ENCODE measurements at places on chromosomes 11 and 22.

DNA sequence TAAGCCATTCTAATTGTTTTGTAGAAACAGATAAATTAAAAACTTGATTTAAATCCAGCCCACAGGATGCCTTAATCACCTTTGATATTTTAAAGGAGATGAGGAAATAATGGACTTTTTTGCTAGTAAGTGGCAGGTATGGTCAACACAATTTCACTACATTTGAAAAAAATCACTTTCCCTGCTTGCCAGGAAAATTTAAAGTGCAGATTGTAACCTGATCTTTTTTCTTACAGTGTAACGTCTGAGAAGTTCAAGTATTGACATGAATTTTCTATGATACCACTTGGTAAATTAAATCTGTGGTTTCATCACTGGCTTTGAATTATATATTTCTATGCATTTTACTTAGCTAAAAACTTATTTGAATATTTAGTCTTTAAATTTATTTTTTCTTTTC lies 65.3 kb downstream of the ARHGEF12 start:
- DNase-seq: no peak

- DNase-seq: no peak
These were observed 201.9 kb upstream of the SESN3 start for GRCh38 chr11:95432714-95433503.

- no peak for DNase-seq
These were observed 924 bp downstream of the YPEL1 start for GRCh38 chr22:21734540-21735199.

DNA sequence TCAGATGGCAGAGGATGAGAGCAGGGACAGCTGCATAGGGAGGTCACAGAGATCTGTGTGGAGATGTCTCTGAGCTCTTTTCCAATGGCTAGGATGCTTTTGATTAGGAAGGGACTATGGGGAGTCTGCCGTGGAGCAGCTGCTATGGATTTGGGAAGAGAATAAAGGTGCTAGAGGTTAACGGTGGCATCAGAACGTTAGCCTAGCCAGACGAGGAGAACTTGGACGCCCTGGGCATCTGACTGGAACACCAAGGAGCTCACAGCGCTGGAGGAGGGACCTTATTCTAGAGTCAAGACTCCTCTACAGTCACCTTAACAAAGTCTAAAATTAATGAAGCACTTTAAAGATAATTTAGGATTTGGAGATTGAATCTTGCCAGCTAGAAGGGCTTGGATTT lies 157.2 kb upstream of the B3GAT1 start:
- no peak for DNase-seq
